GOT3 (cell line): ENCODE measurements at places on chromosomes 11 and 22.

GRCh38 chr22:20010307-20011122 is 6.1 kb downstream of the ARVCF start:
- no peak for DNase-seq

- no peak for DNase-seq
Measured at GRCh38 chr11:65871811-65872548, 620 bp downstream of the EFEMP2 start.

- no peak for DNase-seq
Measured at GRCh38 chr11:94185416-94186084, 56.9 kb downstream of the PANX1 start.

DNA sequence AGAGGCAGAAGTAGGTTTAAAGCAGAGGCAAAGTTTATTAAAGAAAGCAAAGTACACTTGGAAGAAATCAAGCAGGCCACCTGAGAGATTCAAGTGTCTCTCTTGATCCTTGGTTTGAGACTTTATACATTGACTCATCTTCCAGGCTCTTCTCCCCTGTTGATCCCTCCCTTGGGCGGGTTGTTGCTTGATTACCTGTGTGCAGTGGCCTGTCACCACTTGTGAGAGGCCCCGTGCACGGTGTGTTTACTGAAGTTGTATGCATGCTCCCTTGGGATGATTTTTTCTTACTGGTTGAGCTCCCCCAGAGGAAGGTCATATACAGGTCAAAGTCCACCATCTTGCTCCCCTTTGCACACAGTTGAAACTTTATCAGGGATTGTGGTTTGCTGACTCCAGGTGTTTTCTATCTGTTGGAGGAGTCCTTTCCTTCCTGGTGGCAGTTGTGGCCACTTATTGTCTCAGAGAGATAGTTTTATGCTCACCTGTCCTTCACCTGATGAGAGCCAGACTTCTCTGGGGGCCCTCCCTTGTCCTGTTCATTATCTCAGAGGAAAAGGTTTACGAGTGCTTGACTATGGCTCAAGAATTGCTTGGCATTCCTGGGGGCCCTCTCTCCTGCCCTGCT is 16.3 kb upstream of the RBMXL2 start:
- no peak for DNase-seq

- no peak for DNase-seq
Measured at GRCh38 chr11:120747850-120748814, 236.6 kb downstream of the GRIK4 start.

- DNase-seq, result no peak
Measured at GRCh38 chr11:112318184-112318591, 57.5 kb upstream of the PLET1 start.

GRCh38 chr11:69309631-69310280 is 15.8 kb downstream of the MYEOV start:
- no peak for DNase-seq

DNA sequence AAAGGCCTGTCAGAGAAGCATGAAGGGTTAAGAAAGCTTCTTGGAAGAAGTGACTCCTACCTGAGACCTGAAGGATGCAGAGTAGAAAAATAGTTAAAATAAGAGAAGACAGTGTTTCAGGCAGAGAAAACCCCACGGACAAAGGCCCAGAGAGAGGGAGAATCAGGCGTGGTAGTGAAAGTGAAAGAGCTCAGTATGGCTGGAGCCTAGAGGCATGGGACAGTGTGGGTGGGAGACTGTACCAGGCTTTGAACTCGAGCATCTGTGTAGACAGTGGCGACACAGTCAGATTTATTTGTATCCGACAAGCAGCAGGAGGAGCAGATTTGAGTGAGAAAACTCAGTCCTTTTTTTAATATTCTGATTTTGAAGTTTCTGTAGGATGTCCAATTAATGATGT is 360.0 kb downstream of the OPCML start:
- DNase-seq, result no peak

DNA sequence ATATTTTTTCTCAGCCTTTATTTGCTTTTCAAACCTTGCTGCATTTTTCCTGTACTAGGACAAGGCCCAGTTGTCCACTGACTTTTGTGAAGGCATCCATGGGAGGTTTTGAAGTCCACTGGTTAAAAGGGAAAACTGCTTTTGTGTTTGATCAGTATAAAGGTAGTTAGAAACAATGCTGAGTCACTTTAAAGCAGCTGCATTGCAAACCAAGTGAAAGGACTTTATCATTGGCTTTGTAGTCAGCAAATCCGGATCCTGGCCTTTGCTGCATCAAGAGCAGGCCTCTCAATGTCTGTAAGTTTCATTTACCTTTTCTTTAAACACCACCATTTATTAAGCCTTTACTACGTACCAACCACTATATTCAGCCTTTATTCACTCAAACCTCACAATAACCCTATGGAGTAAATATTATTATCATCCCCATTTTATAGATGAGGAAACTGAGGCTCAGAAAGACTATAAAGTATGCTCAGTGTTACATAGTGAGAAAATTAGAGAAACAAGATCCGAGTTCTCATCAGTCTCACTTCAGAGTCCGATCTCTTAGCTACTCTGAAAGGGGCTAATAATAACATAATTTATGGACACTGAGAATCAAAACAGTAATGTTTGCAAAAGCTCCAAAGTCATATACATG is 60.6 kb upstream of the HSD17B12 start:
- DNase-seq, result no peak

DNA sequence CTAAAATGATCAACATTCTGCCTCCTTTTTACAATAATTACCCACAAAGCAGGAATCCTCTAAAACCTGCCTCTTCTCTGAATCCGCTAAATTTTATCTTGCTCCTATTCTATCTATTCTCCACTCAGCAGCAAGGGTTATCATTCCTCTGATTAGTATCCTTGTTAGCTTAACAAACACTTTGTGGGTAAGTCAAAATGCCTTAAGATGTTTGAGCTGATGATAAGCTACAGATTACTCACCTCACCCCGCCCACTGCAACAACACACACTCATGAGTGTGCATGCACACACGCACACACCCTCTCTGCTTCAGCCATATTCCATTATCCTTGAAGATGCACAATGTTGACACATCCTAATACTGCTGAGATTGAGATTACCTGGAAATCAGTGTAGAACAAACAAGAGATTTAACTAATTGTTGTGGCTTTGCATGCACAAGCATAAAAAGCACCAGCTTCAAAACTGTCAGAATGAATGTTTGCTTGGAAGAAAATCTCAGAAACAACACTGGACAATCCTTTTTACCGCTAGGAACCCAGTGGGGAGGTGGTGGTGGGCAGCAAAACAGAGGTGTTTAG is 130.9 kb downstream of the BBOX1 start:
- DNase-seq, result no peak

GRCh38 chr11:33636104-33636503 is 64.5 kb downstream of the C11orf91 start:
- DNase-seq, result no peak
